ENCODE measurements at places on chromosomes 11 and 22.

- no peak for DNase-seq
Observed at GRCh38 chr11:121449123-121449522, 3.0 kb upstream of the SORL1 start.

DNA sequence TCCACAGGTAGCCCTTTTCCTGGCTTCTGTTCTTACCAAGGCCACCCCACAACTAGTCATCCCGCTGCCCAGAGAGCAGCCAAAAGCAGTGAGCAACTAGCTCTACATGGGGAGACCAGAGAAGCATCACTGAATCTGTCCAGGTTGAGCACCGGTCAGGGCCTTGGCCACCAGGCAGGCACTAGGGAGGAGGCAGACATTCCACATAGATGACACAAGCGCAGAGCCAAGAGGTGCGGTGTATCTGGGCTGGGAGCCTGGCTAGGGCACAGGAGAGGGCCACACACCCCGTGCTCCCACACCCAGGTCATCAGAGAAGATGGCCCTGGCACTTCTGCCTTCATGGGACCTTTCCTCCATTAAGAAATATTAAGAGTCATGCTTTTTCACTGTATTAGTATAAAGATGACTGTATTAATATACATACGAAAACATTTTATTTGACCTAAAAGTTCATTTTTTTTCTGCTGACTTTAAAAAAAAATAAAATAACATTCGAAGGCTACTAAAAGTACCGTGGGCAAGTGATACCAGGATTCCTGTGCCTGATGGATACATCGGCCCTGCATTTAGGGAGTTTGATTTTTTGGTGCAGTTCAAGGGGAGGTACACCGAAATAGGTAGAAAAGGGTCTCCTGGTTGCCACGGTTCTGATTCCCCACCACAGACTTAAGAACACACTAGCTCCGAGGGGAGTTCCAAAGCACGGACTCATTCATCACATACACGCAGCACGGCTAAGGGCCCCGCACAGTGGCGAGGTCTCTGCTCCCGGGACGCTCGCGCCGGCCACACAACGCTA lies 1.2 kb downstream of the DGCR2 start:
- no peak for DNase-seq

DNA sequence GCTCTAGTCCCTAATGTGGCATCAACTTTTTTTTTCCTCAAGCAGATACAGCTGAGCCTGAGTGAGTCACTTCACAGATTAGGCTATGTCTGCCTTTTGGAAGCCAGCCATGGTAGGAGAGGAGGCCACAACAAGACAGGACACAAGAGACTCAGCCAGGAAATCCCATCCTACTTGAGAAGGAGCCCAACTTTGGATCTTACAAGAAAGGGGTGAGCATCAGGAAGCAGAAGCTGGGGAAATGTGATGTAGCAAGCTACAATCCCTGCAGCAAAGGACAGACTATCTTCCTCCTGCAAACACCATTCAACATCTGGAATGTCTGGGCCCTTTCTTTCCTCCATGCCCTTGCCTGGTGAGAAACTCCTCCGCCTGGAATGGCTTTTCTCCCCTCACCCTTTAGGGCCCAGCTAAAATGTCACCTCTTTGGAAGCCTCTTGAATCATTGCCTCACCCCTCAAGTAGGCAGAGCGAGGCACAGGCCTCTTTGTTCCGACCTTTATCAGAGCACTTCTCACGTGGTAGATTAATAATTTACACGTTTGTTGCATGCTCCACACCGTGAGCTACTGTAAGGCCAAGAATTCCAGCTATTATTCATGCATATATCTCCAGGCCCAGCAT lies 156.4 kb upstream of the PITPNB start:
- DNase-seq: no peak

GRCh38 chr22:32695451-32695891 lies 106.0 kb upstream of the TIMP3 start:
- no peak for DNase-seq

DNA sequence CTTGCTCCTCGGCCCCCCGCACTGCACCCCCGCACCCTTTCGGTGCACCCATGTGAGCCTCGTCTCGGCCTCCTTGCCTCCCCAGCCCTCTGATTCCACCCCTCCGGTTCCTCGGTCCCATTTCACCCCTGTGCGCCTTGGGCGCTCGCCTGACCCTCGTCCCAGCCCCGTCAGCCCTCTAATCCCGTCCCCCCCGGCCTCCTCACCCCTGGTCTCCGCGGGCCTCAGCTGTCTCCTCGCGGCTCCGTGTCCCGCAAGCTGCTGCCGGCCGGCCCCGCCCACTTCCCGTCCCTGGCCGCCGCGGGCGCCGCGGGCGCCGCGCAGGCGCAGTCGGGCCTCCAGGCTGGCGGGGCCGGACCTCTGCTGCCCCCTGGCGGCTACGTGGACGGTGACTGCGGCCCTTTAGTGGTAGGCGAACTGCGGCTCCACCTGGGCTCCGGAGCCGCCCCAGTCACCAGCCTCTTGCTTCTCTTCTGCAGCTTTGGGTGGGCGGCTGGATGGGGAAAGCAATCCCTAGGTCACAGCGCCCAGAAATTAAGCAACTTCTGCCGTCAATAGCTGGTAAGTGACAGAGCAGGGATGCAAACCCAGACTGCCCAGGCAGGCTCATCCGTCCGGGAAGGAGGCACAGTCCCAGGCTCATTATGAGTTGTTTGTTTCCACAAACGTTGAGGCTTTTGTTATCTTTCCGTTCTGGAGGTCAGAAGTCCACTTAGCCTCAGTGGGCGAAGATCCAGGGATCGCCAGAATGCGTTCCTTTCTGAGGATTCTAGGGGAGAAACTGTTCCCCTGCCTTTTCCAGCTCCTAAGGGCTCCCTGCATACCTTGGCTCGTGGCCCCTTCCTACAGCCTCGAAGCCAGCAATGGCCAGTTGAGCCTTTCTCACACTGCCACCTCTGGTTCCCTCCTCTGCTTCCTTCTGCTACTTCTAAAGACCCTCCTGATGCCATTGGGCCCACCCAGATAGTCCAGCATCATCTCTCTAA lies at the start of gene PPM1F:
PPM1F (minus strand) TSS at position 263 of the 986 bp plus-strand sequence. CDS start 6,800 bp downstream, outside the sequence.
- DNase-seq: peak; percentile 72

GRCh38 chr11:128704517-128704916 lies 10.6 kb downstream of the FLI1 start:
- DNase-seq: no peak

- DNase-seq: no peak
Observed at GRCh38 chr11:109968781-109969180, 124.4 kb upstream of the ZC3H12C start.

GRCh38 chr22:32752816-32753520 lies 48.5 kb upstream of the TIMP3 start:
- DNase-seq: no peak

GRCh38 chr11:2213890-2214526 lies 42.4 kb upstream of the TH start:
- DNase-seq: no peak

All from stimulated activated CD8-positive, alpha-beta memory T cell treated with anti-CD3 and anti-CD28 coated beads, Interleukin-4, amount 100 ng/mL, for 1 hour (primary cell).